ENCODE measurements at places on chromosomes 16 and 17.
A peak's percentile ranks its signal among the peaks of the same experiment; 100 is the strongest.

DNA sequence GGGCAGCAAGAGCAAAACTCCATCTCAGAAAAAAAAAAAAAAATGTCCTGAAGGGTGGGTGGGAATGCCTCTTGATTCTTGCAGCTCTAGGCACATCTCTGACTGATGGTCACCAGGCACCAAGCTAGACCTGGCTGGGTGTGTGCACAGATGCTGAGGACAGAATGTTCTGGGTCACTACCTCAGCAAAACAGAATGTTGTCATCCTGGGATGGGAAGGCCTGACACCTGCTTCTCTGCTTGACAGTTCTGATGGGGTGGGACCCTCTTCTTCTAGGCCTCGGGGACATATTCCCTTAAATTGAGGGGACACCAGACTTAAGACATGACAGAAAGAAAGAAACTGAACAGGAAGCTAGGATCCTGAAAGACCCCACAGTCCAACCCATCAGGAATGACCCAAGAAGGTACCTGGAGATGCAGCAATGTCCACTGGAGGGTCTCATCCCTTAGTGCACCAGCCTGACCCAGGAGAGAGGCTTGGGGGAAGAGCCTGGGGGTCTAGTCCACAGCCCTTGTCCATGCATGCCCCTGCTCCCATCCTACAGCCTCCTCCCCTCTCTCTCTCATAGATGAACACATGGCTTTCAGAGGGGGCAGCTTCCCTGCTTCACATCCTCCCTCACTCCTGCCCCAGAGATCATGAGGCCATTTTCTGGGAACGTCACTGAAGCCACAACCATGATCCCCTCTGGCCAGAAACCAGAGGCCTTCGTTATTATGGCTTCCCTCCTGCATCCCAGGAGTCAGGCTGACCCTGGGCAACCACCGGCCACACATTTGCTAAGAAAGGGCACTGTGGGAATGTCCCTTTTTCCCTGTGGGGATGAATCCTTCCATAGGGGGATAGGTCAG is 3.8 kb upstream of the STAT5B start:
- DNase-seq: no peak

DNA sequence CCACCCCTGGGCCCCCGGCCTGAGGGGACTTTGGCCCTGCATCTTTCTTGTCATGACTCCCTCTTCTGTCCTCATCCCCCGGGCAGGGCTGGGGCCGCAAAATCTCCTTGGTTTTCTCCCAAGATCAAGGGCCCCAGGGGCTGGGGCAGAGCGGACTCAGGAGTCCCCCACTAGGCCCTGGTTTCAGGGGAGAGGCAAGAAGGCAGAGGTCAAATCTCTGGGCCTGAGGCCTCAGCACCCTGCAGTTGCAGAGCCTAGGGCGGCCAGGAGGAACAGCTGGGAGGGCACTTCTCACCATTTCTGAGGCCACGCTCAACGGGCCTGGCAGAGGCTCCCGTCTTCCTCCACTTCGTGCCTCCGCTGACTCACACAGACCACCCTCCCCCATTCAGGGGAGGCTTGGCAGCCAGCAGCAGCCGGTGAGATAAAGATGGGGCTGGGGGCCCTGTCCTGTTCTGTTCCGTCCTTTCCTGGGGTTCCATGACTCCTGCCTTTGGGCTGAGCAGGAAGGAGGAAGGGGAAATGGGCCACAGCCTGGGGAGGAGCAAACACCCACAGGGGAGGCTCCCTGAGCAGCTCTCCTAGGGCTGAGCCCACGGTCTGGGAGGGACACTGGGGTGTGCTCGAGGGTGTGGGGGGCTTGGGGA is 12.4 kb downstream of the ZSCAN10 start:
- DNase-seq: no peak

DNA sequence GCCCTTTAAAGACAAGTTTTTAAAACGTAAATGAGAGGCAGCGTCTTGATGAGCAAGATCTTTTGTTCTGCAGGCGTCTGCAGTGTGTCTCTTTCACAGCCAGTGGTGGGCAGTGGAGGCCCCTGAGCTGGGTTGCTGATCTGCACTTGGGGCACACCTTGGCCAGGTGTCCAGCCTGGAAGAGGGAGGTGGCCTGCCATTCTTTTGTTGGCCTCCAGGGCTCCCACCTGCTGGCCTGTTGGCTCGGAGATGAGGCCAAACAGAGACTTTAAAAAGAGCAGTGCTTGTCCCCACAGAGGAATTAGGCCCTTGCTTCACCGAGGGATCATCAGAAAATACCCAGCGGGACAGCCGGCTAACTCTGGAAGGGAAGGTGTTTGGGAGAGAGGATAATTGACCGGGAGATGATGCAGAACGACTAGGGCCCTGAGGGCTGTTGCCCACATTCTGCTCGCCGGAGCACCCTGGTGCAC is 145.9 kb upstream of the PLCG2 start:
- no peak for DNase-seq

DNA sequence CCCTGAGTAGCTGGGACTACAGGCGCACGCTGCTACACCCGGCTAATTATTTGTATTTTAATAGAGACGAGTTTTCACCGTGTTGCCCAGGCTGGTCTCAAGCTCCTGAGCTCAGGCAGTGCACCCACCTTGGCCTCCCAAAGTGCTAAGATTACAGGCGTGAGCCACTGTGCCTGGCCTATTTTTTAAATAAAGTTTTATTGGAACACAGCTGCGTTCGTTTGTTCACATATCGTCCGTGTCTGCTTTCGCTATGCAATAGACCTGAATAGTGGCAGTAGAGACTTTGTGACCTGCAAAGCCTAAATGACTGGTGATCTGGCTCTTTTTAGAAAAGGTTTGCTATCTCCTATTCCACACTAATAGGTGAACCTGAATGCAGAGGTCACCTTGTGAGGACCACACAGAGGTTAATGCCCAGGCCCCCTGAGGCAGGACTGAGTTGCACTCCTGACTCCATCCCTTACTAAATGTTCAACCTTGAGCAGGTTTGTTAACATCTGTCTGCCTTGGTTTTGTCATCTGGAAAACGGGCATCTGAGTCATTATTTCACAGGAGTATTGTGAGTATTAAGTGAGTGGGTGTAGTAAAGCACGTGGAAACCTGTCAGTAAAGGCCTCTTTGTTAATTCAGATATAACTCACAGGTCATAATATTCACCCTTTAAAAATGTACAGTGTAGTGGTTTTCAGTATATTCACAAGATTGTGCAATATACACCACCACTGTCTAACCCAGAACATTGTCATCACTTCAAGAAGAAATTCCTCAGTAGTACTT is 157.5 kb upstream of the CACNG5 start:
- DNase-seq: no peak

DNA sequence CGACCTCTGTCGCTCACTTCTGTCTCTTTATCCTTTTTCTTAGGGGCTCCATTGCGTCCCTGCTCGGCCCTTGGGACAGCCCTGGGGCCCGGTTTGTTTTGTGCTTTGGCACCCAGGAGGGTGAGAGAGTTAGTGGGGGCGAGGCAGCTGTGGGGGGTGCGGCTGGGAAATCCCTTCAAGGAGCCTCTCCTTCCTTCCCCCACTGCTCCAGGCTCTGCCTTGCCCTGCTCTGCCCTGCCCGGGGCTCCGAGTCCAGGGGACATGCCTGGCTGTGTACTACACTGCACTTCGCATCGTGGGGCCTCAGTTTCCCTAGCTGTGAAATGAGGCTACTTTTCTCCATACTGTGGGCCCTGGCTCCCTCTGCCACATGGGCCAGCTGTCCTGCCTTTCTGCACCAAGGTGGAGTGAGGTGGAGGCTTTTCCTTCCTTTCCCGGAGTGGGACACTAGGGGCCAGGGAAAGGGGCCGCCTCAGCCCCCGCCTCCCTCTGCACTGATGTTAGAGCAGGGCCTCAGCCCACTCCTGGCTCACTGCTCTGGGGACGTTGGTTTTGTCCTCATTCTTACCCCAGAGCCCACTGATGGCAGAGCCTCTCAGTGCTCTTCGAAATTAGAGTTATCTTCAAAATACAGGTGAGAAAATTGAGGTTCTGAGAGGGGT is 980 bp downstream of the LLGL1 start:
- DNase-seq: no peak

DNA sequence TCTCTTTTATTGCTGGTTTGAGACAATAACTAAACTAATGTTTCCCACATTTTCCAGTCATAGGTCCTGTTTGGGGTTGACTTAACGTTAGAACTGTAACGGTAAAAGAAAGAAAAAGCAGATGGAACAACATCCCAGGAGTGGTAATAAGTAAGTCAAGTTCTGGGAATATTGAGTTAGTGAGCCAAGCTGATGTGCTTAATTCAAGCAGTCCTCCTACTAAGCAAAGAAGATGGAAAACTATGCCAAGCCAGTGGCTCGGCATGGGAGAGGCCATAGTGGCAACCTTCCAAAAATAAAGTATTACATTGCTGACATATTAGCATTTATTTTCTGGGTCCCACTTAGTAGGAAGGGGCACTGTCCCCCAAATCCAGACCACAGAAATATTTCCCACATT is 161.7 kb upstream of the CDH5 start:
- no peak for DNase-seq

DNA sequence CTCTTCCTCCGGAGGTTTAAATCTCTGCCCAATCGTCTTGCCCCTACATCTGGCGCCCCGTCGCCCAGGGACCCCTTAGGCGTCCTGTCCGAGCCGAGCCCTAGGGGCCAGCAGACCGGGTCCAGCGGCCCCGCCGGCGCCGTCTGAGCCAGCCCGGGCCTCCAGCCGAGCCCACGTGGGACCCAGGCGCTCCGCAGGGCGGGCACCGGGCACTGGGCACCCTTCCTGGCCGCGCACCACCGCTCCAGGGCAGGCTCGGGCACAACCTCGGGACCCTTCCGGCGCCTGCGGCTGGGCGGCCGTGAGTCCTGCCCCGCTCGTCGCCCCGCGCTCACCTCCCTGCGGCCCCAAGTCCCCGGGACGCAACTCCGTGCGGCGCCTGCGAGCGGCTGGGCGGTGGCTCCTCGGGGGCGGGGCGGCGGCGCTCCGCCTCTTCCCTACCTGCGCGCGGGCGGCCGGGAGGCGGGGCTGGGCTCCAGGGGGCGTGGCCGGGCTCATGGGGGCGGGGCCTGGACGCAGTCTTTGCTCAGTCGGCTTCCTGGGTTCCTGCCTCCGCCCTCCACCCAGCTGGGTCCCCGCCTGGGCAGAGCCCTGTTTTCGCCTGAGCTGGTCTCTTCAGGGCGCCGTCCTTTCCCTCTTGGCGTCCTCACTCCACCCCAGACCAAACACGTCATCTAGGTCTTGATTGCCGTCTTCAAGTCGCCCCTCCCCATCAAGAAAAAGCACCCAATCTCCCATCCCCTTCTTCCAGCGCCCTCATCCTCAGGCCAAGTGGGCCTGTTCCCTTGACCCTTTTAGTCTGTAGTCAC is at the start of gene RHBDF2:
Gene RHBDF2 (minus strand): TSS at position 406 of the 809 bp plus-strand sequence. CDS start 19,899 bp downstream, outside the sequence.
- peak; percentile 96 for DNase-seq

DNA sequence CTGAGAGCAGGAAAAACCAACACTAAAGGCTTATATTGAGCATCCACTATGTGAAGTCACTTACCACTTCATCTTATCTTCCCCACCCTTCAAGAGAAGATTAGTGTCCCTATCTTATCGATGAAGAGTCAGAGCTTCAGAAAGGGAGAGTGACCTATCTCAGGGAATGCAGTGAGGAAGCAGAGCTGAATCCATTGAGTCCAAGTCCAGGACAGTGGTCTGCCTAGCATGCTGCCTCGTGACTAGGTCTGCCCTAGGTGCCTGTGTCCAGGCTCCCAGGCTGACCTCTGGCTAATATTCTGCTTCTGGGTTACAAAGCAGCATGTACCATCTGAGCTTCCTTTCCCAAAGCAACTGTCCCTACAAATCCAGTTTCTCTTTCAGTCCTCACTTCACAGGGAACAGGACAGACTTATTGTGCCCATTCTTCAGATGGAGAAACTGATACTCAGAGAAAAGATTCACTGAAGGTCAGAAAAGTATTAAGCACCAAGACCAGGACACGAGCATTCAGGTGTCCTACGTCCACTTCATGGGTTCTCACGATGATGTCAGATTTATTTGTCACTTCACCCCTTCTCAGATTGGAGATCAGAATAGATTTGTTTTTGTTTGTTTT is 13.3 kb upstream of the FZD2 start:
- DNase-seq: no peak

- no peak for DNase-seq
Measured at GRCh38 chr17:80374732-80375585, 40.0 kb upstream of the ENDOV start.

DNA sequence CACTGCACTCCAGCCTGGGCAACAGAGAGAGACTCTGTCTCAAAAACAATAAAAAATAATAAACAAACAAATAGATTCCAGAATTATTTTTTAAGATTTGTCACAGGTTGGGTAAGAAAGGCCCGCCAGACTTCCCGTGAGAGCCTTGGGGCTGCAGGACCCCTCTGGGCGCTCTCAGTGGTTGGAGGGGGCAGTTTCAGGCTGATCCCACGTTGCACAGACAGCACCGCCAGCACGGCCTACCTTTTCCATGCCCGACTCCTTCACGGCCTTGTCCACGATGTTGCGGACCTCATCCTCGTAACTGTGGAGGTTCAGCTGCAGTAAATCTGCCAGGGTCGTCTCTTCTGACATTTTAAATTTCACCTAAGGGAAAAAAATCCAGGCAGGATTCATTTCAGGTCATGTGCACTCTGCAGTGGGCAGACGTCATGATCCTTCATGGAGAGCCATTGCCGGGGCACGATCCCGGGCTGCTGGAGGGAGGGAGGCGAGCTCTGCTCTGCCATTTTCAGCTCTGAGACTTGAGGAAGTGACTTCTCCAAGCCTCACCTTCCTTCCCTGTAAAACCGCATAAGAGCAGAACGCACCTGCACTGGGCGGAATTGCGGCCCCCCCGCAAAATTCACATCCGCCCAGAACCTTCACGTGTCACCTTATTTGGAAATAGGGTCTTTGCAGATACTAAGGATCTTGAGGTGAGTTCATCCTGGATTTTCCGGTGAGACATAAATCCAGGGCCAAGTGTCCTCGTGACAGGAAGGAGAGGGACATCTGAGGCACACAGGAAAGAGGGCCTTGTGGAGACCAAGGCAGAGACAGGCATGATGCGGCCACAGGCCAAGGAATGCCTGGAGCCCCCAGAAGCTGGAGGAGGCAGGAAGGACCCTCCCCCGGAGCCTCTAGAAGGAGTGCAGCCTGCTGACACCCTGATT is 66.8 kb downstream of the DNAH17 start:
- no peak for DNase-seq

DNA sequence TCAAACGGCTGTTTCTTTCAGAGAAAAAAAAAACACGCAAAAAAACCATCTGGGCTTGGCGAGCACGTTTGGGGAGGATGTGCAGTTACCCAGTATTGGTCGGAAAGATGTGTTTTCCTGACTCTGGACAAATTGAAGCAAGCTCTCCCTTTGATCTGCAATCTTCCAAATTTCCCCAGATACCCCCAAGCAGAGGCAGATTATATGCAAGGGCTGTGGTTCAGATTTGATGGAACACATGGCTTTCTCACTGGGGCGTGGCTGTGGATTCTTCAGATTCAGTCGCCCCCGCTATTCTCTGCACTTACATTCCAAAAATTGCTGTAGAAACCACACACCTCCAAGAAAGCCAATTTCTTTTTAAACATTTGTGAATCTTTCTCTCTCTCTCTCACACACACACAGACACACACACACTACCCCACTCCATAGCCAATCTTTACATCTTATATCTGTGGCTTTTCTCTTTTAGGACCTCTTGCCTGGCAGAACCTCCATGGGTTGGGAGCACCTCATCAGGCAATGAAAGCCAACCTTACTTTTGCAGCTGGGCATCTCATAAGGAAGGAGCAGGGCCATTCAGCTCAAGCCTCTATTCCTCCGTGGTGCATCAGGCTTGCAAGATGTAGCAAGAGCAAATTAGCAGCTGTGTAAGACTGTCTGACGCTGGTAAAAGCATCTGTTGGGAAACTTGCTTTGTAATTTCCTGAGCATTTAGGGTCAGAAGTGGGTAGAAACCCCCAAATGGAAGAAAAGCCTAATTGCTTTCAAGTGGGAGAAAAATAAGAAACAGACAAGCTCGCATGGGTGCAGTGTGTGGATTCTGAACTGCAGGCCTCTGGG is 103.9 kb upstream of the FAM20A start:
- no peak for DNase-seq

All from T-helper 17 cell (primary cell).